ENCODE measurements at places on chromosomes 1 and 21.

- DNase-seq: no peak
These were observed 904 bp upstream of the PRDX6 start for GRCh38 chr1:173476197-173476664.

DNA sequence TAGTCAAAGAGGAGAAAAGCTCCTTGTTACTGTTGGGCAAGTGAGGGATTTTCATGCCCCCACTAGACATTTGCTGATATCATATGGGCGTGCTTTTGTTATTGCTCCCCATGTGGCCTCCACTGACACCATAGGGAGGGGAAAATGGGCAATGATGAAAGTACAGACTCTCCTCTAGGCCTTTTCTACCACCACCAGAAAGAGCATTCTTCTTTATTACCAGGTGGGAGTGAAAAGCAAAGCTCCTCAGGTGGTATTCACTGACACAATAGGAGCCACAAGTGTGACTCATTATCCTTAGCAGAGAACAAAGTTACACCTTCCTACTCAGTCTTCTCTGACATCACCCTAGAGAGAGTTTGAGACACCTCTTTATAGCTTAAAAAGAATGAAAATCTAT lies 667.1 kb downstream of the LTN1 start:
- DNase-seq: no peak

GRCh38 chr1:234597894-234598293 lies 12.1 kb downstream of the IRF2BP2 start:
- DNase-seq: no peak

- DNase-seq: no peak
These were observed 24.6 kb upstream of the B3GALT2 start for GRCh38 chr1:193210996-193211395.

DNA sequence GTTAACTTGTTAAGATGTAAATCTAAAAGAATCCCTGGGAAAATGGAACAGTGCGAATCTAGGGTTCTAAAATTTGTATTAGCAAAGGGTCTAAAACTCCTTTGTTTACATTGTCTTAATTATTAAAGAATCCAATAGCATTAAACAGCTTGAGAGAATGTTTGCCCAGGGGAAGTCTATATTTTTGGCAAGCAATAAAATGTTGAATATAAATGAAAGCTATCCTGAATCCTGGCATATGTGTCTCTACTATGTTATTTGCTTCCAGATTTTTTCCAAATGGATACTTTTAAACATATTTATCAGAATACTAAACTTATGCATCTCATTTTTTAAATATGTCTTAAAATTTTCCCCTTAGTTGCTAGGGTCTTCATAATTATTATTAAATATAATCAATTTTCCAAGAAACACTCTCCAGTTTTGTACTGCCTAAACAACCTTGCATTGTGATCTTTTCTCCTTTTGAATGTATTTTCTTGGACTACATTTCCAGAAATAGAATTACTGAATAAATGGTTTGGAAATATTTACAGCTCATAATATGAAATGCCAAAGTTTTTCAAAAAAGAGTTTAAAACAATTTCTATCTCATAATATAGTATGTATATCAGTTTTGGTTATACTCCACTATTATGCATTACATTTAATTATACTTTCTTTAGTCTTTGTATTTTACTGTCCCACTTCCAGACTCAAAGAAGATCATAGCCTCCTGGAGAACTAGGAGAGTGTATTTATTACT lies 304.8 kb downstream of the USP25 start:
- no peak for DNase-seq

DNA sequence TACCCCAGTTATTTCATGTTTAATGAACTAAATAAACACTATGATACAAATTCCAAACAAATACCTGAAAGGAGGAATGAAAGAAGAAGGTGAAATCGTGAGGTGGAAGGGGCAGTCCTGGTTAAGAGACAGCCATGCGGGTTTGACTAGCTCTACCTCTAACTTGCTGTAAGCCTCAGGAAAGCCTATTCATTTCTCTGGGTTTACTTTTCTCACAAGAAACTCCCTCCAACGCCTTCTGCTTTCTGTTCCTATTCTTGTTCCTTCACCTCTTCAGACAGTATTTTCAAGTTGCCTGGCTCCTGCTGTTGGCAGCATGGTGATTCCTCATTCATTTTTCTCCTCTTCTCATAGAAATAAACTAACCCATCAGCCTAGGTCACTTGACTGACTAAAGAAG lies 92.4 kb downstream of the NTPCR start:
- no peak for DNase-seq

DNA sequence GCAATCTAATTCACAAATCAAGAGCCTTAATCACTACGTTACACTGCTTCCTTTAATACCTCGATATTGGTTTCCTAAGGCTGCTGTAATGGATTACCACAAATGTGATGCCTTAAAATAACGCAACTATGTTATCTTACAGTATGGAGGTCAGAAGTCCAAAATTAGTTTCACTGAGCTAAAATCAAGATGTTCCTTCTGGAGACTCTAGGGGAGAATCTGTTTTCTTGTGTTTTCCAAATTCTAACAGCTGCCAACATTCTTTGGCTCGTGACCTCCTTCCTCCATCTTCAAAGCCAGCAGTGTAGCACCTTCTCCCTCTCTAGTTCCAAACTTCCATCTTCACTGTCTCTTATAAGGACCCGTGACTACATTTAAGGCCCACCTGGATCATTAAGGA lies 335.0 kb upstream of the NFIA start:
- no peak for DNase-seq

DNA sequence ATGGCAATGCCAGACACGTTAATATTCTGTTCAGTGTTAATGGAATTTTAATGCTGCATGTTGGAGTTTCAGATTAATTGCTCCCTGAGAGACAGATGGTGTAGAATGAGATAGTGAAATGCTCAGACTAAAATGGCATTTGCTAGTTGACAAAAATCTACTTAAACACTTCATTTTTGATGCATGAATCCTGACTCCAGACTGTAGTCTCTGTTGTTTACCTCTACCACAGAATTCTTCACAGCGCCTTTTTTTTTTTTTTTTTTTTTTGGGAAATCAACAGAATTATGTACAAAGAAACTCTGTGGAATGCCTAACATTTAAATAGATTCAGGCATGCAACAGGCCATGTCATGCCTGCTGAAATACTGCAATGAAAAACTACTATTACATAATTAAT lies 111.3 kb downstream of the PLPPR5 start:
- no peak for DNase-seq

- no peak for DNase-seq
These were observed 8.1 kb upstream of the PMVK start for GRCh38 chr1:154944401-154945159.

GRCh38 chr1:98991127-98992012 lies 13.3 kb downstream of the PLPPR5 start:
- peak; percentile 4 for DNase-seq

- no peak for DNase-seq
These were observed 13.0 kb upstream of the F3 start for GRCh38 chr1:94554580-94554979.

GRCh38 chr1:119647228-119647733 lies 785 bp downstream of the ZNF697 start:
- DNase-seq: no peak

GRCh38 chr1:35558374-35559316 lies 1.0 kb downstream of the NCDN start:
- DNase-seq: no peak

DNA sequence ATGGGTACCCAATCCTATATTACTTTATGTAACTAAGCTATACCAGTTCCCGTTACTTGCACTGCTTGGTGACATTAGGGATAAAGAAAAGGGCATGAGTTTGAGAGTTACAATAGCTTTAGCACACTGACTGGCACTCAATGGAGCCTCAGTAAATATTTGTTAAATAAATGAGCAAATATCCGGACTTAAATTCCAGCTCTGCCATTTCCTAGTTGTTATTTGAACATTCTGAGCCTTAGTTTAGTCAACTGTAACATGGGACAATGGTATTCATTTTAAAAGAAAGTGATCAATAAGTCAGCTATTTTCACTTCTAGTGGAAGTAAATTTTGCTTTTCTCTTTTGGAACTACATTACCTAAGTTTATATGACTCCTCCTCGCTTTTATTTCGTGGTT lies 198.7 kb downstream of the ZC3H11B start:
- DNase-seq: no peak

DNA sequence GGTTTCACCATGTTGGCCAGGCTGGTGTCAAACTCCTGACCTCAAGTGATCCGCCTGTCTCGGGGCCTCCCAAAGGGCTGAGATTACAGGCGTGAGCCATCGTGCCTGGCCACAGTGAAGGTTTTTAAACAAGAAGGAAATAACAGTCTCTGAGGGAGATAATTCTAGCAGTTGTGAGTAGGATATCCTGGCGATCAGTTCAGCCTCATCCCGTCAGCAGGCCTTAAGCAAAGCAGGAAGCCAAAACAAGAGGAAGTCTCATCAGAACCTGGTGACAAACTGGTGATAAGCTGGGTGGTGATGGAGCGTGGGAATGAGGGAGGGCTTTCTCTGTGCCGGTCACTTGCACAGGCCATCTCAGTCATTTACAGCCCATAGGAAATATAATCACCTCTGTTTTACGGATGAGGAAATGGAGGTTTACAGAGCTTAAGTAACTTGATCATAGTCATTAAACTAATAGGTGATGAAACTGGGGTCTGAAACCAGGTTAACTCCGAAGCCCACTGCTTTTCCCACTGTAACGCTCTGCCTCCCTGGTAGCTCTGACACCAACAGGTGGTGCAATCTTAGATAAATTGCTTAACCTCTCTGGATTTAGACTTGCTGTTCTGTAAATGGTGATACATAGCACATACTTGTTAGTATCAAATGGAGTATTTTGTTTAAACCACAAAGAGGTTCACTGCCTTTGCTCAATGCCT lies 40.8 kb upstream of the A3GALT2 start:
- no peak for DNase-seq

DNA sequence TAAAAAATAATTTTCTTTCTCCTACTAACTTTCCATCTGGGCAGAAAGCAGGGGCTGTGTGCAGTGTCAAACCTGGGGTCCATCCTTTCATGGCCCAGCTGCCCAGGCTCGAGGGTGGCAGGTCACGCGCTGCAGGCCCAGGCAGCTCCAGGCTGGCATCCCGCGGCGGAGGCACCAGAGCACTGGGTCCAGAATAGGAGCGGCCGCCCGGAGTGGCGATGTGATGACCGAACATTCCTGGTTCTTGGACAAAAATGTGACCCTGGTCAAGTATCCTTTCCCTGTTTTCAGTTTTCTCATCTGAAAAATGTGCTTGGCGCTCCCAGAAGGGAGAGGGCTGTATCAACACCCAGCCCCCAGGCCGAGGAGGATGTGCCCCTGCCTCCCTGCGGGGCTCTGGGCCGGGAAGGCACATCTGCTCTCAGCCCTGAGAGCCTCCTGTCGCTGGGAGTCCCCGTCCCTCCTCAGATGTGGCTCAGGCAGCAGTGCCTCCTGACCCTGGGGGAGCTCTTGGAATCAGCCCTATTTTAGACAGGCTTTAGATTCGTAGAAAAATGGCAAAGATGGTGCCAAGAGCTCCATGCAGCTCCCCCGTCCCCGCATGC lies 29.3 kb downstream of the SLX9 start:
- DNase-seq: no peak

DNA sequence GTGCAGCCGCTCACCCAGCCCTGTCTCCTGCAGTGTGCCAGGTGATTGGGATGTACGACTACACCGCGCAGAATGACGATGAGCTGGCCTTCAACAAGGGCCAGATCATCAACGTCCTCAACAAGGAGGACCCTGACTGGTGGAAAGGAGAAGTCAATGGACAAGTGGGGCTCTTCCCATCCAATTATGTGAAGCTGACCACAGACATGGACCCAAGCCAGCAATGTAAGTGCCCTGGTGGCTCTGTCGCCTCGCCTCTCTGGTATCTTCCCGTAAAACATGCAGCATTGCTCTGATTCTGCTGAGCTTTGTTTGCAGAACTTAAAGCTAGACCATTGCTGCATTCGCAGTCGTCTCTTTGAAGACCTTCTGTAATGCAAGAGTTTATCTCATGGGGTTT lies 79.2 kb downstream of the ATP5PO start:
- no peak for DNase-seq

DNA sequence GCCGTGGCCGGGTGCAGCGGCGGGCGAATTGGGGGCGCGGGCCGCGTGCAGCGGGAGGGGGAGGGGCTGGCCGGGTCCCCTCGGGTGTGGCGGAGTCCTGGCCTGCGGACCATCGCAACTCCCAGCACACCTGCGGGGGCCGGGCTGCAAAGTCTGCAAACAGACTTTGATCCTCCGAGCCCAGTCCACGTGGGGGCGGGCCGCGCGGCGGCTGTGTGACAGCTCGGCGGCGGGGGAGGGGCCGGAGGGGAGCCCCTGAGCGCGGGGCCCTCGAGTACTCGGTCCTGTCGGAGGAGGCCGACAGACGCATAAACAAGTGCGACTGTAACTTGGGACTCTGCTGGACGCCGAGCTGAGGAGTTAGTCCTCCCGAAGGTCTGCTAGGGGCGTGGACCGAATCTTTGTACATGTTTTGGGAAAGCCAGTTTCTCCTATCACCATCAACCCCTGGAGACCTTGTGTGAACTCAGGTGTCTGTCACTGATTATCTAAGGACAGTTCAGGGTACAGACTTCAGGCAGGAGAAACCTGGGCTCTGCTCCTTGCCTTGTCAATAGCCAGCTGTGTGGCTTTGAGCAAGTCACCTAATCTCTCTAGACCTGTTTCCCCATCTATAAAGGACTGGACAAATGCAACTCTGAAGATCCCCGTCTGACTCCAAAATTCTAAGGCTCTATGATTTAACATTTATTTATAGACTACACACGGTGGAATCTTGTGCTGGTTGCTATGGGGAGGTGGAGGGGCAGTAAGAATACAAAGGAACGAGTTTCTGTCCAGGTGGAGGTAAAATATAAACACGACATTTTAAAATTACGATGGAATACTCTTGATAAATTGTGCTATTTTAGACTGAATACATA lies 710 bp upstream of the SLC30A1 start:
- DNase-seq: no peak

- peak; percentile 95 for DNase-seq
These were observed at the start of gene SERBP1 for GRCh38 chr1:67430358-67431155. Gene SERBP1 (minus strand): TSS chr1:67430402. CDS start chr1:67430300, 102 bp downstream.

GRCh38 chr1:26690576-26691031 lies 5.2 kb upstream of the ARID1A start:
- DNase-seq: no peak

DNA sequence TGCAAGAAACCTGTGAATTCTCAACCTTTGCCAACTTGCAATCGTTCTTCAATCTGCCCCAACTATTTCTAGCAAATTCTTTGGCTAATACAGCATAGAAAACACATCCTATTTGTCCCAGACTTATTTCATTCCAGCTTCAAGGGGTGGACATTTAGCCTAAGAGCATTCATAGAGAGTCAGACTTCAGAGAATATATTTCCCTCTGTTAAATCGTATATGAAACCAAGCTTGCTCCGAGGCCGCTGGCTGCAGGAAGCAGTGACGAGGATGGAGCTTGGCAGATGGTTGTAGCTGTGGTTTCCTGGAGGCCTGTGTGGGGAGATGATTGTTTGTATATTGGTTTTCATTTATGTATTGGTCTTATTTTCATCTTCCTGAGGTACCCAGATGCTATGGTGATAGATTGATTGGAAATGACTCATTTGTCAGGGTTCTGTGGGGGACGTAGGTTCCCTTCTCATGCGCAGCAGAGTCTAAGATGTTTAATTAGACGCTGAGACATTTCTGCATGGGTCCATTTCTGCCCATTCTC lies 26.1 kb downstream of the MAN1C1 start:
- peak; percentile 88 for DNase-seq

All from central memory CD4-positive, alpha-beta T cell (primary cell).